ENCODE measurements at places on chromosomes 3 and 15. TPM values are rescaled to one million over a fixed set of nuclear protein-coding genes. Genes with fewer than 3 reads are reported as not detected.

DNA sequence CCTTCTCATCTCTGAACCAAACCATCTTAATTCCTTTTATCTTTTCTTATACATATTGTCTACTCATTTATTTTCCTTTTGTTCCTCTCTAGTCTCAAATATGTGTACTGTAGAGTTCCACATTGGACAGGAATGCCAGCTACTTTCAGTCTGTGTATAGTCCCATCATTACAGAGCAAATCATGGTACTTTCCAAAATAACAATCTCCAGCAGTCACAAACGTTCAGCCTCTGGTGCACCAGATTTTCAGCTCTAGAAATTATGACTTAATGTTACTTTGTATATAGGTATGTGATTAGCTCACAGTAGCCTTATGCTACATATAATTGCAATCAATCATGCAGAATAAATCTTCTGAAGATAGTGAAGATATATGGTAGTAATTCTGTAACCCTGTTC, 32.5 kb upstream of the TM4SF4 start:
- peak; percentile 1 for DNase-seq

DNA sequence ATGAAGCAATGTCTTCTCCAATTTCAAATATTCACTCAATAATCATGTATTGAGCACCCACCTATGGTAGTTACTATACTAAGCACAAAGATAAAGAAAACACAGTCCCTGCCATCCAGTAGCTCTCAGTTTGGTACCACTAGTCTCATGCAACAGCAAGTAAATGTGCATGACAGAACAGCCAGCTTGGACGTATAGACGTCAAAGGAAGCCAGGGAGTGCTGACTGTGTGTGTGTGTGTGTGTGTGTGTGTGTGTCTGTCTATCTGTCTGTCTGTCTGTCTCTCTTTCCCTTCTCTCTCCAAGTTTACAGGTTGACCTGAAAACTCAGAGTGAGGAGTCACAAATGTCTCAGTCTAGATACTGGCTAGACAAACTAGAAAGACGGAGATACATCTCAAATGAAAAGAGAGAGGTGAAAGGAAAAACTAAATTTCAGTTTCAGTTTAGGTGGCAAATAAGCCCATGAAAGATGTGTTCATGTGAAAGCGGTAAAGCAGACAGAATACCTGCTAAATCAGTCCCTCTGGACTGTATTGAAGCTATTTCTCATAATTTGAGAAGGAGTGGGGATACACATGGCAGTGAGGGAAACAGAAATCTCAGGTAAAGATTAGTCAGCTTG, 141.1 kb upstream of the PTPRG start:
- no peak for DNase-seq

GRCh38 chr3:22660606-22661005, 542.5 kb upstream of the UBE2E2 start:
- no peak for DNase-seq

- no peak for DNase-seq
These were observed 11.2 kb upstream of the COL8A1 start for GRCh38 chr3:99627062-99627826.

DNA sequence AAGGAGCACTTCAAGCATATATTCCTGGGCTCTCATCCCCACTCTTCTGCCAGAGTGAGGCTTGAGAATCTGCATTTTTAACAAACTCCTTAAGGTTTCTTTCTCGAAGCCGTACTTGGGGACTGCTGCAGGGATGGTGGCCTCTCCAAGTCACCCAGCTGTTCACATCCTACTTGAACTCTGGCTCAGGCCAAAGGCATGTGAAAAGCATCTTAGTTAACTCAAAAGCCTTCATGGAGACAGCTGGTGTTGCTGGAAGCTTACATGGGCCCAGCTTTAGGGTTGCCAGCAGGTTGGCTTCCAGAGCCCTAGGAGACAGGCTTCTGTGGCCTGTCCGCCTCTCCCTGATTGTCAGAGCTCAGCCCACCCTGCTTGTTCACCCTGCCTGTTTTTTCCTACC, 139.2 kb downstream of the THSD4 start:
- DNase-seq, result no peak

GRCh38 chr3:32686713-32687112, 1.7 kb downstream of the CNOT10 start:
- no peak for DNase-seq

GAP43 gene
- 2.2 TPM for total RNA-seq

DNA sequence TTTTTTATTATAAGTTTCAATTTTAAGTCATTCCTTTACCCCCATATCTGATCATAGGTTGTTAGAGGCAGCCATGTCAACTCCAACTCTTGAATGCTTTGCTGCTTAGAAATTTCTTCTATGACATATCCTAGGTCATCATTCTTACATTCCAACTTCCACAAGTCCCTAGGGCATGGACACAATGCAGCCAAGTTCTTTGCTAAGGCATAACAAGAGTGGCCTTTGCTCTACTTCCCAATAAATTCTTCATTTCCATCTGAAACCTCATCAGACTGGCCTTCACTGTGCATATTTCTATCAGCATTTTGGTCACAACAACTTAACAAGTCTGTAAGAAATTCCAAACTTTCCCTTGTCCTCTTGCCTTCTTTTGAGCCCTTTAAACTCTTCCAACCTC, 28.5 kb downstream of the TRIM42 start:
- peak; percentile 42 for DNase-seq

C15orf39 gene
- total RNA-seq, result 12.9 TPM

DNA sequence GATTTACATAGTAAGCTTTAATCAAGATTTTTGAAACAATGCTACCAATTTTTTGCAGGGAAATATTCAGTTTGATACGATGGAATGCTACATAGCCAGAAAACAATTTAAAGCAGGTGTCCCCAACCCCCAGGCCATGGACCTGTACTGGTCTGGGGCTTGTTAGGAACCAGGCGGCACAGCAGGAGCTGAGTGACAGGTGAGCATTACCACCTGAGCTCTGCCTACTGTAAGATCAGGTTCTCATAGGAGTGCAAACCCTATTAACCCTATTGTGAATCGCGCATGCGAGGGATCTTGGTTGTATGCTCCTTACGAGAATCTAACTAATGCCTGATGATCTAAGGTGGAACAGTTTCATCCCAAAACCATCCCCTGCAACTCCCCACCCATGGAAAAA, 322.6 kb upstream of the NECTIN3 start:
- DNase-seq, result no peak

DNA sequence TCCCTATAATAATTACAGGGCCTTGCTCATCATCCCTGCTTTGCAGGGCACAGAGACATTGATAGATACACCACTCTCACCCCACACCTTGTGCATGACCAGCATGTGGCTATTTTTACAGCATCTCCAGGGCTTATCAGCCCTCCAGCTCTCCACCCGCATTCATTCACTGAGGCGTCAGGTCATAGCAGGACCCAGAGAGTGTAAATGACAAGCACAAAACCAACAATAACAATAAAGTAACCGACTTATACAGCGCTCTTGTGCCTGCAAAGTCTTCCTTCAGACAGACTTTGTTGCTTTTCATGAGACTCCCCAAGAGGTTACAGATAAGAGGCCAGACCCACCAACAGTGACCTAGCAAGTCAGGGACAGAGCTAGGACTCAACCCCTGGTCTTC, 80.7 kb downstream of the TLE3 start:
- DNase-seq, result no peak

DNA sequence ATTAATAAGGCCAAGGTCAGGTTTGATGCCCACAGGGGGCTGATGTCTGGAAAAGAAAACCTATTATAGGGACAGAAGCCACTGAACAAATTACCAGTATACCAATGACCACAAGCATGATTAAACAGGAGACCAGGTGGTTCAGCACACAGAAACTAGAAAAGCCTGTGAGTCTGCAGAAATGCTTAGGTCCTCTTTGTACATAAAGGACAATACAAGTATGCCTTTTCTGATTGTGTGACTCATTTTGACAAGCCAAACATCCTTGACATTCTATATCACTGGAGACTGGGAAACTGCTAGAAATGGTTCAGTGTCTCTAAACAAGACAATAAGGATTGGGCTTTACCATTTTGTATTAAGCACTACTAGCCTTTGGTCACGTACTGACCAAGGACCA, 113.2 kb upstream of the MYO5C start:
- DNase-seq, result no peak

DNA sequence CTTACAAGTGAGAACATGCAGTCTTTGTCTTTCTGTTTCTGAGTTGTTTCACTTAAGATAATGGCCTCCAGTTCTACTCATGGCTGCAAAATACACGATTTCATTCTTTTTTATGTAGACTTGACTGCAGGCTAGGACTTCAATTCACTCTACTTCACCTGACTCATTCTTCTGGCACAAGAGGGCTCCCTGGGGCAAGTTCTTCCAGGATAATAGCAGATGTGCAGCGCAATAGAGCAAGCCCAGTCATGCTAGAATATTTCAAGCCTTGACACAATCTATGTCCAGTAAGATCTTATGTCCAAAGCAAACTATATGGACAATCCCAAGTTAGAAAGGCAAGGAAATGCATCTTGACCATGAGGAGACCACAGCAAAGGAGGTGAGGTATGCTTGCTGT, 211.7 kb upstream of the GADL1 start:
- DNase-seq, result peak; percentile 86

GPR160 gene
- 2.4 TPM for total RNA-seq

DNA sequence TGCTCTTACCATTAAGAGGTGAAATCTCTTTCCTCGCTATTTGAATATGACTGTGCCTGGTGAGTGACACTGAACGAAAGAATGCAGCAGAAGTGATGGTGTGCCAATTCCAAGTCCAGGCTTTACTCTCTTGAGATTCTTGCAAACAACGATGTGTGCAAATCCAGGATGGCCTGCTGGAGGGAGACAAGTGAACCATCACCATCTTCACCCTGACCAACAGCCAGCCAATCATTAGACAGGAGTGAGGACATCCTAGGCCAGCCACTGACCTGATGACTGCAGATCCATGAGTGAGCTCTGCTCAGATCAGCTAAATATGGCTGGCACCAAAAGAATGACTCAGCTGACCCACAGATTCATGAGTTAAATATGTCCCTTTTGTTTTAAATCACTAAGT, 878.0 kb downstream of the PDCD6IP start:
- no peak for DNase-seq

ADCY5 gene
- 133 TPM for total RNA-seq
